ENCODE measurements at places on chromosomes 13 and 19. TPM values are rescaled to one million over a fixed set of nuclear protein-coding genes. Genes with fewer than 3 reads are reported as not detected.

- no peak for DNase-seq
These were observed 1378.7 kb upstream of the PRR20A start for GRCh38 chr13:55761986-55762385.

DNA sequence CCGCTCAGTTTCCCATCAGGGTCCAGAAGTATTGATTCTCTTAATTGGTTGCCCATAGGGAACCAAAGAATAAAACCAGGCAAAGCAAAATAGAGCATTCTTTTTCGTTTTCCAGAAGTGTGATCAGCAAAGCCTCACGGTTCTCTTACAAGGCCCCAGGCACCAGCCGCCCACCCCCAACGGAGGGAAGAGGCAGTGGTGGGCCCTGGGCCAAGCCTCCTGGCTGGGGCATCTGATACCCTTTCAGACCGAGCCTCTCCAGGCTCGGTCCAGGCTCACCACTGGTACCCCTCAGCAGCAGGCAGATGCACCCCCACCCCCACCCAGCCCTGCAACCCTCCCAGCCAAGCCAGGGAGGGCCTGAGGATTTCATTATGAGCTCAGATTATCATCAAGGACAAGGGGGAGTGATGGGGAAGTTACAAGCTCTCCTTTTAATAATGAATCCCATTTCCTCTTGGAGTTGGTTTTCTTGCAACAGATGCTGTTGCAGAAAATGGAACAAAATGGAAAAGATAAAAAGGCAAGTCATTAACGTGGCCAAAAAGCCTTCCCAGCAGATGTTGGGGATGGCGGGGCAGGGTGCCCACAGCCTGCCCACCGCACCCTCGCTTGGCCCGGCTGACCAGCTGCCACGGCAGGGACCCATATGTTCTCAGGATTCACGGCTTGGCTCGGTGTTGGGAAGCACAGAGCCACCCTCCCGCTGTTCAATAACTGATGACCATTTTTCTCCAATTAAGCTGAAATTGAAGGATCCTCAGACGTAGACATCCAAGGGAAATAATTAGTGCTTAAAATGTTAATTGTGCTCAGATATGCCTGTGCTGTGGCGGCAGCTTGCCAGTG lies 45.9 kb upstream of the KCTD15 start:
- DNase-seq, result no peak

DNA sequence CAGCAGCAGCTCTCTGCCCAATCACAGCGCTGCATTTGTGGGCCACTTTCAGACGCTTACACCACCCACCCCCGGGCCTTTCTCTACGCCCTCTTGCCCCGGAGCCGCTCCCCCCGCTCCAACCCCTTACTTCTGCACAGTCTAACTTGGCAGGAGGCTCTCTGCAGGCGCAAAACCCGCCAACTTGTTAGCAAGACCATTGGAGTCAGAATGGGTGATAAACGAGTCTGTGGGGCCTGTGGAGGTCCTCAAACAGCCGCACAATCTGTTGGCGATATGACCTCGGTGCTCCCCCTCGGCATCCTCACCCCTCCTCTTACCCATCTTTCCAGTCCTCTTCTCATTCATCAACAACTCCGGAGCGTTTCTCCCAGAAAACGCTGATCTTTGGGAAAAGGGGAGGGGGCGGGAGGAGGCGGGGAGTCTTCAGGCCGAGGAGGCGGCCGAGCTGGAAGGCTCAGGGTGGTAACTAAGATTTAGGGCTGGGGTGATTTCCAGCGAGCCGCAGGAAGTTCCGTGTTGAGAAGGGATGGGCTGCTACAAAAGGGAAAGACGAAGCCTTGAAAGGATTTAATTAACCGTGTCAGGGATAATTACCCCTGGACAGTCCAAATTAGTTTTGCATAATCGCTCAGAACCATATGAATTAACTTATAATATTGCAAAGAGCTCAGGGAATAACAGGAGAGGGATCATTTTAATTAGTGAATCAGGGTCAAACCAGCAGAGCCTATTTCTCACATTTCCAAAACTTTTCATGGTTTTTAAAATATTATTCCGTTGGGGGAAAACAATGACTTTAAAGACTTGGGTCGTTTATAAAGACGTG lies 4.1 kb downstream of the SOX21 start:
- no peak for DNase-seq

- peak; percentile 87 for DNase-seq
These were observed 57.6 kb upstream of the ZNF507 start for GRCh38 chr19:32287811-32288227.

- no peak for DNase-seq
These were observed 30.7 kb upstream of the WDFY2 start for GRCh38 chr13:51553531-51553930.

GRCh38 chr19:39430675-39431593 lies 4.8 kb downstream of the RPS16 start:
- peak; percentile 100 for DNase-seq

- DNase-seq, result peak; percentile 77
These were observed at the start of gene CDC16 for GRCh38 chr13:114234645-114235421. Gene CDC16 (plus strand): TSS chr13:114234897. CDS start chr13:114235085, 188 bp downstream.

DNA sequence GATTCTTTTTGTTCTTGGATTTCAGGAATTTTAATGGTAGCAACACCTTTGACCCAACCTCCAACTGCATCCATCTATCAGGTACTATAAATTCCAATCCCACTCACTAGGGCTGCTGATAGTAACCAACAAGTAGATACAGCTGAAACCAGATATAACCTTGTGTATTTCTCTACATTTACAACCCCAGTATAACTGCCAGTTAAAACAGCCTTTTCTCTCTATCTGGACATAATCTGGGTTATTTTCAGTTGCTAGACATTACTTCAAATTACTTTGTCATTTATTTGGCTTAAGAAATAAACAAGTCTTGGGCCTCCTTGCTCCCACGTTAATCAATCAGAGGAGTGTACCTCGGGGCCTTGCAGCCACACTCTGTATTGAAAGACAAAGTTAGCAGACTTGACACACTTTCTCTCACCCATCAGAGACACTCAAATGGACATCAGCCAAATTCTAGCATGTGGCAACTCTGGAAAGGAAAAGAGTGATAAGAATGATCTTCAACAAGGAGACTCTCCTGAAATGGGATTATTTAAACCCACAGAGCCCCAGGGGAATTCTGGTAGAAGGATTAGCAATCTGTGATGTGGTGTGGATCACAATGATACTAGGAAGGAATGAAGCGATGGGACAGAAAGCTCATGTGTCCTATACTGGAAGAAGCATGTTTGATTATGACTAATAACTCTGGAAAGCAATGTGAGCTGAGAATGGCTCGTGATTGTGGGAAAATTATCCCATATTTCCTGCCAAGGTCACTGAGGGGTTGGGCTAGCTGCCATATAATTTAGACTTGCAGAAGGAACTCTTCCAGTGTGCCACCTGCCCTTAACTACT lies 157.5 kb downstream of the FLT1 start:
- no peak for DNase-seq

GRCh38 chr19:51317968-51318367 lies 6.5 kb downstream of the IGLON5 start:
- DNase-seq, result no peak

GRCh38 chr19:32691952-32692726 lies 518 bp downstream of the NUDT19 start:
- DNase-seq, result peak; percentile 85

GRCh38 chr13:106996867-106997618 lies 429.1 kb upstream of the ARGLU1 start:
- DNase-seq, result no peak

- no peak for DNase-seq
These were observed 500.6 kb upstream of the MIR17HG start for GRCh38 chr13:90846936-90847335.

- no peak for DNase-seq
These were observed 10.8 kb downstream of the BICRA start for GRCh38 chr19:47619763-47620162.

DNA sequence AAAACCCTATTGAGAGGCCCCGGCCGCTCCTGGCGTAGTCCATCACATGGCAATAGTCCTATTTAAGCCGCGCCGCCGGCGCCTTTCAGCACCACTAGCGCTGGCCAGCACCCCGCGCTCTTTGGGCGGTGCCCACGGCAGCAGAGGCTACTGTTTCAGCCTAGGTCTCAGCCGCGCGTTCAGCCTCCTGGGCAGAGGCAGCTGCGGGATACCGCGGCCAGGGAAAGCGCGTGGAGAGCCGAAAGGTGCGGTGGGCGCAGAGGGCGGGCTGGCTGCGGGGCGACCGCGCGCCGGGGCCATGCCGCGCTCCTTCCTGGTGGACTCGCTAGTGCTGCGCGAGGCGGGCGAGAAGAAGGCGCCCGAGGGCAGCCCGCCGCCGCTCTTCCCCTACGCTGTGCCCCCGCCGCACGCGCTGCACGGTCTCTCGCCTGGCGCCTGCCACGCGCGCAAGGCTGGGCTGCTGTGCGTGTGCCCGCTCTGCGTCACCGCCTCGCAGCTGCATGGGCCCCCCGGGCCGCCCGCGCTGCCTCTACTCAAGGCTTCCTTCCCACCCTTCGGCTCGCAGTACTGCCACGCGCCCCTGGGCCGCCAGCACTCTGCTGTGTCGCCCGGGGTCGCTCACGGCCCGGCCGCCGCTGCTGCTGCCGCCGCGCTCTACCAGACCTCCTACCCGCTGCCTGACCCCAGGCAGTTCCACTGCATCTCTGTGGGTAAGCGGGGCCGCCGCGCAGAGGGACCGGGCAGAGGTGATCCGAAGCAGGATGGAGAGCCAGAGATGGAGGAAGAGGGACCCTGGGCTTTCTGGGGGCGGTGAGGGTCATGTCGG lies at the start of gene GSX1:
GSX1 (plus strand) TSS at position 91 of the 826 bp plus-strand sequence; CDS start at position 299, 208 bp downstream.
- peak; percentile 45 for DNase-seq

GRCh38 chr19:15863272-15863671 lies 34.6 kb downstream of the CYP4F2 start:
- DNase-seq, result no peak

- no peak for DNase-seq
These were observed 14.7 kb downstream of the REXO1 start for GRCh38 chr19:1833540-1833939.

DNA sequence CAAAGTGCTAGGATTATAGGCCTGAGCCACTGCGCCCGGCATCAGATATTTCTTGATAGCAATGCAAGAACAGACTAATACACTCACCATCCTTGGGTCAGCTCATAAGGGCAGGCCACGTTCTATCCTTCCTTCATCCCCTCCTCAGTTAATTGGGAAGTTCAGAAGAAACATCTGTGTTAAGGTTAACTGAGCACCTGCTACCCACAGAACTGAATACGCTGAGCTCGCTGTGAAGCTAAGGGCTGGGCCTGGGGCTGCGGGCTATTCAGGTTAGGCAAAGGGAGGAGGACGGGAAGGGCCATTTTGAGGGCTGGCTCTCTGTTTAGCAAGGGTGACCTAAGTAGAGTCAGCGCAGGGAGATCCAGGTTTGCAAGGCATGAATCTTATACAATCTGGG lies 43.0 kb upstream of the UQCRFS1 start:
- DNase-seq, result no peak

- DNase-seq, result peak; percentile 85
These were observed 20.6 kb downstream of the BRSK1 start for GRCh38 chr19:55304279-55304978.

GRCh38 chr13:25237083-25237482 lies 50.2 kb downstream of the MTMR6 start:
- DNase-seq, result no peak

DNA sequence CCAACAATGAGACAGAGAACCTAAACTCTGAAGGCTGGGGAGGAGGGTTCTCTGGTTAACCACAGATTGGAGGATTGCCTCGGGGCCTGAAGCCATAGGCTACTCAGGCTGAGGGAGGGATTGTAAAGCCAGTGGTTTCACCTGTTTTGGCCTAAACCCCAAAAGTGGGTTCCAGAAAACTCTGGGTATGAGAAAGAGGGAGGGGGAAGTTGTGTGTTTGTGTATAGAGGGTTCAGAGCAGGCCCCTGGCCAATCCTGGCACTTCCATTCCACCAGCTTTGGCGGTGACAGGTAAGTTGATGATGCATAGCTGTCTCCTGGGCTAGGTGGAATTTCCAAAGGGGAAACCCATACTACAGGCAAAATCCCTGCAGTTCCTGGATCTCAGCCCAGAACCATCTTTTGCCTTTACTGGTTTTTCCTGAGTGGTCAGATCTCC lies 13.5 kb upstream of the CCDC97 start:
- no peak for DNase-seq

- DNase-seq, result no peak
These were observed 6.9 kb downstream of the ARHGEF1 start for GRCh38 chr19:41889896-41890295.

DNA sequence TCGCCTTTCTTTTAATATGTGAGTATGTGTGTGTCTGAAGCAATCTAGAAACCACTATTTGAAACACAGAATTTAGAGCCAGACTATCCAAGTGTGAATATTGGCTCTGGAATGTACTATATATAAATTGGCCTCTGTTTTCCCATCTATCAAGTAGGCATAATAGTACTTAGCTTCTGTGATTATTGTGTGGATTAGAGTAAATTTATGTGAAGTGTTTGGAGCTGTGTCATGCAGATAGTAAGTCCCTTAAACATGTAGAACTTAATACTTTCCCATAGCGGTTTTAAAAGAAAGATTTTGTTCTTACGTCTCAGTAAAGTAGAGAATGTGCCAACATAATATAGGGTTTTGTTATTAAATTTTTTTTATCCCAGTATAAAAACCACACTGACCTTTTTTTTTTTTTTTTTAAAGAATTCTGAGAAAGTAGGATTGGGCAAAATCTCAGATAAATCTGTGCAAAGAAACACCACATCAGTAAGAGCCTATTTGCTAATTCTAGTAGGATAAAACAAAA lies 432.3 kb downstream of the RFC3 start:
- no peak for DNase-seq

DNA sequence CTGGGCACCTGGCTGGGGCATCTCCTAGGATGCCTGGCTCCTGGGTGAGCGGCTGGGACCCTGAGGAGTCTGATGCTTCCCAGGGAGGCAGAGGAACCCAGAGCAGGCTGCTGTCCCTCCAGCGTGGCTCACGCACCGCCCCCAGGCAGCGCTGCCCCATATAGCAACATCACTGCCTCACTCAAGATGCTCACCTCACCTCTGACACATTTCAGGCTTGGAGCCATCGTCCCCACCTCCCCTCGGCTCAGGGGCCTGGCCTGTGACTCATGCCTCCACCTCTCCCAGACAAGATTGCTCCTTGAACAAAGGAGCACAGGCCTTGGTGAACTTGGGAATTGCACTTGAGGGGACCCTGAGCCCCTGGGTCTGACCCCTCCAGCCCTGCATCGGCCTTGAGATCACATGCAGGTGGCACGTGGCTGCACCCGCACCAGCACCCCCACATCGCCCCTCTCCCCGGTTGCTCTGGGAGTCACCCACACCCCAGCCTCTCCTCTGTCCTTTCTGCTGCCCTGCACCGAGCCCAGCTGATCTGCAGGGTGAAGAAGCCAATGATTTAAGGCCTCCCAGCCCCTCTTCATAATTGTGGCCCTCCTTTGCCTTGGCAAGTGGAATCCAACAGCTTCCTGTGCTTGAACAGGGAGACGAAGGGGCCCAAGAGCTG lies 11.2 kb downstream of the CEBPA start:
- peak; percentile 87 for DNase-seq

The C5AR1 gene
- 1.6 TPM for polyA plus RNA-seq

The WDR87 gene
- polyA plus RNA-seq, result not detected

The LGALS14 gene
- not detected for polyA plus RNA-seq

The PALM3 gene
- 12.1 TPM for polyA plus RNA-seq

The FFAR2 gene
- polyA plus RNA-seq, result not detected

The TRPC4 gene
- polyA plus RNA-seq, result 0.09 TPM

The TPM4 gene
- polyA plus RNA-seq, result 610 TPM

The TEX29 gene
- 0.13 TPM for polyA plus RNA-seq

The TUBGCP3 gene
- polyA plus RNA-seq, result 16.1 TPM

The SIGLEC8 gene
- not detected for polyA plus RNA-seq

The APOC4 gene
- not detected for polyA plus RNA-seq

The IRGQ gene
- 6.4 TPM for polyA plus RNA-seq
